ENCODE measurements at places on chromosomes 11 and 22. TPM values are rescaled to one million over a fixed set of nuclear protein-coding genes. Genes with fewer than 3 reads are reported as not detected.

ANKRD42 gene
- total RNA-seq, result 6.7 TPM

DNA sequence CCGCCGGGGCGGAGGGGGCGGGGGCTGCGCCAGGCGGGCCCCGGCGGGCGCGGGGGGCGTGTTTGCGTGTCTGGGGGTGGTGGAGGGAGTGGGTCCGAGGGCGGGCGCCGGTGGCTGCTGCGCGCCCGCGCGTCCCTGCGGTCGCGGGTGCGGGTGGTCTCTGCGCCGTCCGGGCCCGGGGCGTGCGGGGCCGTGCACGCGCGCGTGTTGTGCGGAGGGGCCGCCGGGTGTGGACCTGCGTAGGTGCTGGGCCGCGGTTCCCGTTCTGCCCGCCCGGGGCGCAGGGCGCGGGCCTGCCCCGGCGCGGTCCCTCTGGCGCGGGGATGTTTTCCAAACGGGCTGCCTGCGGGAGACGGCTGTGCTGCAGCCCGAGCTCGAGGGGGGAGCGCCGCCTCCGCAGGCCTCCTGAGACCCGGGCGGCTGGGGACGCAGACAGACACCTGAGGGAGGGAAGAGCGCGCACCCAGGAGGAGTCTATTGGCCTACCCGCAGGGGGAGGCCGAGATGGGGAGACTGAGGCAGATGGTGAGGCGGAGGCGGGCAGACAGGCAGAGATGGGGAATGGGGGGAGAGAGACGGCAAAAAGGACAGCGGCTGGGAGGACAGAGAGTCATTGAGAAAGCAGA lies 442 bp downstream of the PELI3 start:
- DNase-seq, result no peak

DNA sequence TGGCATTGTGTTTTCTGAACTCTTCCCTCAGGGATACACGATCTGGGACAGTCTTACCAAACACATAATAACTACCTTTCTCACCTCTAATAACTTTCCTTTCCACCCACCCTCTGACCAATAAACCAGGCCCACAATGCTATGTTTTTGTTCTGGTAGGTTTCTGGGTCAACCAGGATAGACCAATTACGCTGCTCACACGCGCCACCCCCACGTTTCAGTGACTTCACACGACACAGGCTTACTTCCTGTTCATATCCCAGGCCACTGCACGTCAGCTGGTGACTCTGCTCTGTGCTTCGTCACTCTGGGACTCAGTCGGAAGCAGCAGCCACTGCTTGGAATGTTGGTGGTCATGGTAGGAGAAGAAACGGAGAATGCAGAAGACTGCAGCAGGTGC lies 2.5 kb downstream of the KRTAP5-4 start:
- peak; percentile 53 for DNase-seq

CD44 gene
- total RNA-seq, result 190 TPM

DNA sequence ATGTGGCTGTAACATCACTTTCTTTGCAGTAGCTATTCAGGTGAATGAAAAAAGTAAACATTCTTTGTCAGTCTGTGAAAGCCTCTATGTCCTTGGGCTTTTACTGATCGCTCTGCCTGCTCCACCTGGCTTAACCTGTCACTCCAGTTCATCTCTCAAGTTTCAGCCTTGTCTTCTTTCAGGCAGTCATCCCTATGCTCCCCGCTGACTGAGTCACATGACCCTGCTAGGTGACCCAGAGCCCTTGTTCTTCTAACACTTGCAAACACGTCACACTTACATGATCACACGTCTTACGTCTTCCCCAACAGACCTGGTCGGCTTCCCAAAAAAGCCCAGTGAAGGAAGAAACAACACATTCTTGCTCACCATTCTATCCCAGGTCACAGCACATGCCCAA lies 499.3 kb upstream of the TENM4 start:
- peak; percentile 10 for DNase-seq

DNA sequence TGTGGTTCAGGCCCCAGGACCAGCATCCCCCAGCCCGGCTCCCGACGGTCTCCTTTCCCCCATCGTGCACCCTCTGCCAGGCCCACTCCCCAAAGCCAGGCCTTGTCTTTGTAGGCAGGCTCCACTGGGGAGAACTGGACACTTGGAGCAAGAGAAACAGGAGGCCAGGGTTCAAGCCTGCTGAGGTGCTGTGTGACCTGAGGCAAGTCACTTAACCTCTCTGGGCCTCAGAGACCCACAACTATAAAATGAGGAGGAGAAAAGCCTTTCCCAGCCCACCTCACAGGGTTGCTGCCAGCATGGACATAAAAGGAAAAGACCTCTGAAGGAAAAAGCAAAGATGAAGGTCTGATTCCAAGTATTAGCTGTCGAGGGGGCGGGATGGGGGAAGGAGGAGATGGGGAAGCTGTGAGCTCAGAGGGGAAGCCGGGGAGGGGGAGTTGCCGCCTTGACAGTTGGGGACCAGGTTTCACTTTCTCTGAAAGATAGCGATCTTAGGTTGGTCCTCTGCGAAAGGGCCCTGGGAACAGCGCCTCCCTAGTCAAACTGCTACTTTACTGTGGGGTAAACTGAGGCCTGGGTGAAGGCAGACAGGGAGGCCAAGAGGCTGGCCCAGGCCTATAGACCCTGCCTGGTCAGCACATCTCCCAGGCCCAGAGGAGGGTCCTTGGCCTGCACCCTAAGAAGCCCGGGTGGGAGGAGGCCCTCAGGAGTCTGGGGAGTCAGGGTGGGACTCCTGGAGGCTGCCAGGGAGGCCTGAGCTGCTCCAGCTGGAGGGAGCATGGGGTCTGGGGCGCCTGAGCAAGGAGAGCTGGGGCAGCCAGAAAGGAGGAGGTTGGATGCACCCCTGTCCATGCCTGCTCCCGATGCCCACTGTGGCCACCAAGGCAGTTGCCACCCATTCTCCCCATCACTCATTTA lies 991 bp upstream of the OSM start:
- DNase-seq, result no peak

MYH9 gene
- 277 TPM for total RNA-seq

MYBPC3 gene
- not detected for total RNA-seq

DNA sequence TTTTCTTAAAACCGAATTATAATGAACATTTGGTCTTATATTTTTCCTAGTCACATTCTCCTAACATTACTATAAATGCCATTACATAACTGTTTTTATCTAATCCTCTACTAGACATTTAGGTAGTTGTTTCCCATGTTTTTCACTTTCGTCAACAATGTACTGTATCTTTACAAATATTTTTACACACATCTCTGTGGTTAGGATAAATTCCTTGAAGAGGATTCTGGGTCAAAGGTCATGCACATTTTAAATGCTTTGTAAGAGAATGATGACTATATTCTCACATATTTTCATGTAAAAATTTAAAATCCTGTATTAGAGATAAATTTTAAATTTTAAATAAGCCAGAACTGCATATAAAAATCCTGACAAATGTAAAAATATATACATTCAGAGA lies 61.3 kb upstream of the CLNS1A start:
- no peak for DNase-seq

DNA sequence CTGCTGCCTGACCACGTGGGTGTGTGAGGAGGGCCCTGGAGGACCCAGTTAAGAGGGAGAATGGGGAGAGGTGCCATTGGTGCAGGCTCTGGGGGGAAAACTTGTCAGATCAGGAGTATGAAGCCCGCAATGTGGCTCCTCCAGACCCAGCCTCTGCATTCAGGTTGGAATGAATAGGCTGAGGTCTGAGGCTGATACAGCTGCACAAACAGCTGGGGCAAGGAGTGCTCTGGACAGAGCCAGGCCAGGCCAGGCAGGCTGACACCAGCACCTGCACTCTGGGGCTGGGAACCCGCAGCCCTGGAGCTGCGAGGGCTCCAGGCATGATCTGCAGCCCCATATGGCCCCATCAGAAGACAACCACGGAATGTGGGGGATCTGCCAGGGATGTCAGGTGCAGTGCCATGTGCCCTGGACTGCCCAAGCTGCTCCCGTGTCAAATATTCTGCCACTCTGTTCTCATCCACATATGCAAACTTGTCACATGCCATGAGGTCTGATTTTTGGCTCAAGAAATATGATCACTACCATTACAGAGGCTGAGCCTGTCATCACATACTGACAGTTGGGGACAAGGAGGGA lies 27.2 kb upstream of the KCNJ11 start:
- DNase-seq, result no peak

CDC42EP2 gene
- total RNA-seq, result 35.3 TPM

OR52N1 gene
- total RNA-seq, result not detected

OSBPL5 gene
- 9.6 TPM for total RNA-seq

KIAA1671 gene
- total RNA-seq, result 12.8 TPM

- DNase-seq, result no peak
Observed at GRCh38 chr22:35839841-35840301, 122.2 kb downstream of the APOL5 start.

- DNase-seq, result no peak
Observed at GRCh38 chr11:38672445-38672844, 2074.4 kb upstream of the RAG2 start.

OR4A5 gene
- total RNA-seq, result not detected

GRCh38 chr11:125903711-125904659 lies at the start of gene DDX25:
Gene DDX25, plus strand, starts transcription at chr11:125904508. Its CDS starts 10 bp downstream, at chr11:125904518.
- no peak for DNase-seq

- no peak for DNase-seq
Observed at GRCh38 chr22:23709107-23709506, 18.3 kb downstream of the RGL4 start.

DNA sequence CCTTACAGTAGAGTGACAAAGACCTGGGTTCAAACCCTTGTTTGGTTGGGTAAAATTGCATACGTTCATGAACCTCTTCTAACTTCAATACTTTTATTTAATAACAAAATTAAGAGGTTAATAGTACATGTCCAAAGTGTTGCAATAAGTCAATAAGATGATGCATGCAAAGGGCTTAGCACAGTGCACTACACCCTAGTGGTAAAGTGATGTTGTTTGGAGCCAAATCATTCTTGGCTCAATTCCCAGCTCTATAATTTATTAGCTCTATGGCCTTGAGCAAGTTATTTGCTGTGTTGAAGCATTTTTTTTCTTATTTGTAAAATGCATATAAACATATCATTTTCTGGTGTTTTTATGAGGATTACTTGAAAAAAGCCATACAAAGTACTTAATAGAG lies 945.3 kb downstream of the LRRC4C start:
- DNase-seq, result no peak

GRCh38 chr11:86918973-86919372 lies 36.2 kb downstream of the FZD4 start:
- DNase-seq, result peak; percentile 72

GRCh38 chr11:104934594-104934993 lies 33.8 kb downstream of the CASP4 start:
- no peak for DNase-seq

DNA sequence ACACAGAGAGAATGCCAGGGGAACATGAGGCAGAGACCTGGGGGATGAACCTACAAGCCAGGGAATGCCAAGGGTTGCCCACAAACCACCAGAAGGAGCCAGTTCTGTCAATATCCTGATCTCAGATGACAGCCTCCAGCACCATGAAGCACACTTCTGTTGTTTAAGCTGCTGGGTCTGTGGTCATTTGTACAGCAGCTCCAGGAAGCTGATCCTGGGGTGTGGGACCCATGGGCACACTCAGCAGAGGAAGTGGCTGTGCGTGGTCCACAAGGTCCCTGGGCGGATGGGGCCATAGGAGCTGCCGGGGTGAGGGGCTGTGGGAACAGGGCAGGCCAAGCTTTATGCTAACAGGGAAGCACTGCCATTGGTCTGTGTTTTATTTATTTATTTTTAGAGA lies 12.1 kb downstream of the PPM1F start:
- DNase-seq, result peak; percentile 73

PES1 gene
- total RNA-seq, result 178 TPM

DNA sequence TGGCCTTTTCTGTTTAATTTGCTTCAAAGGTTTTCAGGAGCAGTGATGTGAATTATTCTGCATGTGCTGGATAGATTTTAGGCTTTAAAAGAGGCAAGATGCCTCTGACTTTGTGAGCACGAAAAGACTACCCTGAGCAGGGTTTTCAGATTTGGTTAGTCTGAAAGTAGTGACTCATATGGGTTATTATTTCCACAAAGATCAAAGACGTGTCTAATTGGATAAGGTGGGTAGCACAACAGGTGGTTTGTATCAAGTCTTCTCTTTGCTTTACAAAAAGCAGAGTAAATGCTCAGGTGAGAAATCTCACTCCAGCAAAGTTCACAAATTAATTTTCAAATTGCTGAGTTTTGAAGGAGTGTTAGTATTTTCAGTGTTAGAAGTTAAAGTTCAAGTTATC lies 37.6 kb upstream of the DBX1 start:
- DNase-seq, result no peak

DNA sequence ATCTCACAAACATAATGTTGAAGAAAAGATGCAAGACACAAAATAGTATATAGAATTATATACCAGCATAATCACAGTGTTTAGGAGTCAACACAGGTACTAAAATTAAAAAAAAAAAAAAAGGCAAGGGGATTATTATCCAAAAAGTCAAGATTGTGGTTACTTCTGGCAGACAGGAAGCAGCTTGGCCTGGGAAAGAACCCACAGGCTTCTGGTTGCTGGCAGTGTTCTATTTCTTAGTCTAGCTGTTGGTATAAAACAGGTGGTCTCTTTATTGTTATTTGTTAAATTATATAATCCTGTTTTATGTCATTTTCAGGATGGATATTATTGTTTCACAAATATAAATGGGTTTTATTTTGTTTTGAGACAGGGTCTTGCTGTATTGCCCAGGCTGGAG lies 54.0 kb downstream of the C11orf58 start:
- DNase-seq, result peak; percentile 58

DNA sequence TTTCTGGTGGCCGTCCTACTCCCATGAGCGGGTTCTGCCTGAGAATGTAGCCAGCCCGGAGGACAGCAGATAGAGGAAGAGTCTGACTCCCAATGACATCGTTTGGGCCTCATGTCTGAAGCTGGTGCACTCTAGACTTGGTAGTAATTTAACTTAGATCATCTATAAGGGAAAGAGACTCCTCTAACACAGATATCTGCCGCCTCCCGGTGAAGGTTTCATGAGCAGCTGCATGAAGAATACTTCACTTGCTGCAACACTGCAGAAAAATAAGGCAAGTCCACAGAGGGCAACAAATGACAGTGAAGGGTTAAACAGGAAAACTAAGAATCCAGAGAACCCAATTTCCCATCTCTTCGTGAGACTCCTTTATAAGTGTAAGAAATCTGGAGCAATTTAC lies 5.9 kb upstream of the ARL2 start:
- DNase-seq, result no peak

DNA sequence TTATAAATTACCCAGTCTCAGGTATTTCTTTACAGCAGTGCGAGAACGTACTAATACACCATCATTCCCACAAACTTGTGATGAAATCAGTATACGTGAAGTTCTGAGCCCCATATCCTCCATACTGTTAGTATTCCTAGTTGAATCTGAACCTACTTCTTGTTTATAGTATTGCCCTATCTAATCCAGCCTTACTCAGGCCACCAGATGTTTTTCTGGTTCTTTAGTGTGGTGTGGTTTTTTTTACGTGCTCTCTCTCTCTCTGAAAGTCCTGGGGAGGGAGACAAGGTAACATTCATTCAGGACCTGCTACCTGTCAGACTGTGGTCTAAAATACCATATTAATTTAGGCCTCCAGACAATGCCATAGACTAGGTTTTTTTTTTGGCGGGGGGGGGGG lies 47.6 kb upstream of the TEAD1 start:
- no peak for DNase-seq

MPZL3 gene
- 1.7 TPM for total RNA-seq

GRCh38 chr11:134098566-134099184 lies 29.8 kb downstream of the JAM3 start:
- no peak for DNase-seq

- no peak for DNase-seq
Observed at GRCh38 chr22:30260276-30260675, 6.4 kb downstream of the OSM start.

GRCh38 chr11:128632141-128632791 lies 44.9 kb upstream of the ETS1 start:
- DNase-seq, result peak; percentile 48

TUB gene
- total RNA-seq, result 4.4 TPM

Data from HT1080 (cell line).